ENCODE measurements at places on chromosomes 16 and 17.
A peak's percentile ranks its signal among the peaks of the same experiment; 100 is the strongest.

DNA sequence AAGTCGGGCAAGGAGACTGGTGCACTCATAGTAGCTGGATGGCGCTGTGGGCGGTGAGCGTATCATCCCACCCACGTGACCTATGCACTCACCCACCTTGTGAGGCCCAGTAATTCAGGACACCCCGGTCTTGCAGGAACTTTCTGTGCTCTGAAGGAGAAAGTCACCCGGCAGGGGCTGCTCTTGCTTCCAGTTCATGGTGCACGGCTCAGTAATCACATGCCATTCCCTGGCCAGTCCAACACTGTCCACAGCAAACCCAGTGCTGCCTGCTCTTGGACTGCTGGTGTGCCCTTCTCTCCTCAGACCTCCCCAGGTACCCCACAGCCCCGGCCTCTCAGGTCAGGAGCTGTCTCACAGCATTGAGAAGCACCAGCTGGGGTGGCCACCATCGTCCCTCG is 16.4 kb upstream of the RHBDF2 start:
- no peak for DNase-seq

DNA sequence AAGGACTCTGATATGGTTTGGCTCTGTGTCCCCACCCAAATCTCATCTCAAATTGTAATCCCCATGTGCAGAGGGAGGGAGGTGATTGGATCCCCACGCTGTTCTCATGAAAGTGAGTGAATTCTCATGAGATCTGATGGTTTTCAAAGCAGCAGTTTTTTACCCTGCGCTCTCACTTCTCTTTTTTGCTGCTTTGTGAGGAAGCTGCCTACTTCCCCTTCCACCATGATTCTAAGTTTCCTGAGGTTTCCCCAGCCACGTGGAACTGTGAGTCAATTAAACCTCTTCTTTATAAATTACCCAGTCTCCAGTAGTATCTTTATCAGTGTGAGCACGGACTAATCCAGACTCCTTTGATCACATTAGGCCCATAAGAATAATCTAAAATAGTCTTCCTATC is 719.7 kb upstream of the CDH8 start:
- no peak for DNase-seq

DNA sequence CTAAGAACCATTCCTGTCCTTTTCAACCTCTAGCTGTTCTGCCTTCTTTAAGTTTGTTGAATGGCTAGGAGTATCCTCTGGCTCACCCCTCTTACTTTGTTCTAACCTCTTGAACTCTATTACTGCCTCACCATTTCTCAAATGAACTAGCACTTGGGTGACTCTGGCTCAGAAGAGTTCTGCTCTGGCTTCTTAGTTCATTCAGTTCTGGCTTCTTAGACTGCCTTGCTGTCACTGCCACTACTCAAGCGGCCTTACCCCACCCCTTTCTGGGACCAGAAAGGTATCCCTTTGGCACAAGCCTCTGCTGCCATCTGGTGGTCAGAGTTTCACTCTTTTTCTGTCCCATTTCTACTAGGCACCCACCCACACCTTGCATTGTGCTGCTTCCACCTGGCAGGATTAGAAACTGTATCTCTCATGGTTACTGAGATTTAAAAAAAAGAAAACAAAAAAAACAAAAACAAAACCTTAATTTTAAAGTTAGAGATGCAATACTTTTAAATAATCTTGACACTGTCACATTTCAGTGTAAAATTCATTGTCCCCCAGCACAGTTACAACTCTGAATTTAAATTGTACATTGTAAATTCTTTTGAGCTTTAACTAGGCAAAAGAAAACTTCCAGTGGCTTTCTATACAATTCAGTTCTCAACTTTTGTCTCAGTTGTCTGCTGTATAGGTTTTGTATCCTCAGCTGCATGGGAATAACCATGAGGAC is 6.9 kb upstream of the ABCA10 start:
- peak; percentile 94 for DNase-seq

DNA sequence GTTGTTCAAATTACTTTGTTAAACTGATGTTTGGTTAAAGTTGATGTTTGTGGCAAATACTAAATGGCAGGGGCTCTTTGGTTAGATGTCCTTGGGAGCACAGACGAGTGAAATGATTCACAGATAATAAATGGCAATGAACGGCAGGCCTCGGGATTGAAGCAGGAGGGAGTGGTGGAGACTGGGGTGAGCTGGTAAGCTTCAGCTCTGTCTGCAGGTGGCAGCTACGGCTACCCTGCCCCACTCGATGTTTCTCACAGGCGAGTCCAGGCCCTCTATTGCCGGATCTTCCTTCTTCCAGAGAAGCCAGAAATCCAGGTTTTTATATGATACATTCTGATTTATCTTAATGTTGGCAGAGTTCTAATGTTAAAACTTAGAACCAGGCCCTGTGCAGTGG is 144.8 kb upstream of the CACNG5 start:
- DNase-seq = no peak

DNA sequence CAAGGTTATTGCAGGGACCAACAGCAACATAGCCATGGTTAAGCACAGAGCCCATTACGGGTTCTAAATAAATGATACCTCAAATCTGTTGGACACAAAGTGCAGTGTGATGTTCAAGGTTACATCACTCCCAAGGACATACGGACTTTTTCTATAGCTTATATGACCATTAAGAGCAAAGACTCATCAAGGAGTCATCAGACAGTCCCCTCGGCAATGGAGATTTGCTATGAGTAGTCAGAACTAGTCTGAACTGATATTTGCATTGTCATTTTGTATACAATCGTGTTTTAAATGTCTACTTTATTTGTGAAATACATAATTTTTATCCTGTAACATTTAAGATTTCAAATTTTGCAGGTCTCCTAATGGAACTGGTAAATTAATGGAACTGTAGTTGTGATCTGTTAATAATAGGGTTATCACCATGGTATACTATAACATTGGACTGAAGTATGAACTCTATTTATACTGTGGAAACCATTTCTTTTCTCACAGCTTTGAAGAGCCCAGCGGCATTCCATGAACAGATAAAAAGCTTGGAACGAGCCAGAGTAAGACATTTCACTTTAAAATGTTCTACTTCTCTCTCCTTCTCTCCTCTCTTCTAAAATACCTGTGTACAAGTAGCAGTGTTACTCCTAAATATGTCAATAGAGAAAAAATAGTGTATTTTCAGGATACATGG is 140.9 kb downstream of the MRTFB start:
- no peak for DNase-seq

DNA sequence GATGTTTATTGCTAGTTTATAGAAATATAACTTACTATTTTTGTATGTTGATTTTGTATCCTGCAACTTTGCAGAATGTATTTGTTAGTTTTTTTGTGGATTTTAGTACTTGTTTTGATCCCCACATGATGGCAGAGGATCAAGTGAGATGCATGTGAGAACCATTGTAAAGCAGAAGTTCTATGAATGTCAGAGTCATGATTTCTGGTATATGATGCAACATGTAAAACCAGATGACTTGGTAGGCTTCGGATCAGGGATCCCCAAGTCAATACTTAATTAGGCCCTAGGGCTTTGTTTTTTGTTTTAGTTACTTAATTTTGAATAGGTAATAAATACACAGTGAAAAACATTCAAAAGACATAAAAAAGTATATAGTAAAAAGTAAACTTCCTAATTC is 45.8 kb downstream of the ESRP2 start:
- DNase-seq = no peak

GRCh38 chr17:66549311-66549704 is 246.9 kb downstream of the PRKCA start:
- DNase-seq = no peak

DNA sequence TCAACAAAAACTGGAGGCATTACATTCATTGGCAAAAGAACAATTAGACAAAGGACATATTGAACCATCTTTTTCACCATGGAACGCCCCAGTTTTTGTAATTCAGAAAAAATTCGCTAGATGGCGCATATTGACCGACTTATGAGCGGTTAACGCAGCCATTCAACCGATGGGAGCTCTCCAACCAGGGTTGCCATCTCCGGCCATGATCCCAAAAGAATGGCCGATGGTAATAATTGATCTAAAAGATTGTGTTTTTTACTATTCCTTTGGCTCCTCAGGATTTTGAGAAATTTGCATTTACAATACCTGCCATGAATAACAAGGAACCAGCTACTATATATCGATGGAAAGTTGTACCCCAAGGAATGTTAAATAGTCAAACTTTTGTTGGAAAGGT is 21.4 kb downstream of the ALOX15B start:
- DNase-seq = peak; percentile 83

GRCh38 chr16:70651524-70651923 is 5.2 kb downstream of the IL34 start:
- DNase-seq = no peak

GRCh38 chr16:71807905-71808592 is 585 bp downstream of the AP1G1 start:
- no peak for DNase-seq

DNA sequence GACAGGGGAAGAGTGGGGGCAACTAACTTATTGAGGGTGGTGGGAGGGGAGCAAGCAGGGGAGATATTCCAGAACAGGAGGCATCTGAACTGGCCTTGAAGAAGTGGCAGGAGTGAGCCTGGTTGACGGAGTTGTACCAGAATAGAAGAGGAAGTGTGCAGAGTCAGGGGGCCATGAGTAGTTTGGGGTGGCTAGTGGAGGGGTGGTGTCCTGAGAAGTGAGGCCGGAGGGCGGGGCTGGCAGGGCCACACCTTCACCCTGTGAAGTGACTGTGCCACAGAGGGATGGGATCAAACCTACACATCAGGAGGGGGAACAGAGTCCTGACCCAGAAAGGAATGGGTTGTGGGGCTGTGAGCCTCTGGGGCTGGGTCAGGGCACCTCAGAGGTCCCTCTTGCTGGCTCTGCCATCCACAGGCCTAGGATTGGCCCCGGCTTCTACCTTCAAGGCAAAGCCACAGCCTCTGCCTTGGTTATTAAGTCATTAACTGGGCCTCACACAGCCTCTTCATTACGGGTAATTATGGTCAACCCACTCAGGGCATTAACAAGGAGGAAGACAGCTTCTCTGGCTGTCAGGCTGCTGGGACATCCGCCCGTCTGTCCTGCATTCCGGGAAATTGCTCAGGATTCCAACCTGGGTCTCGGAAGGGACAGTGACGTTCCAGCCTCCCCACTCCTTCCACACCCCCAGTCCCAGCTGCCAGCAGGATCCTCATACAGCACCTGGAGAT is 12.7 kb downstream of the SPNS2 start:
- no peak for DNase-seq

DNA sequence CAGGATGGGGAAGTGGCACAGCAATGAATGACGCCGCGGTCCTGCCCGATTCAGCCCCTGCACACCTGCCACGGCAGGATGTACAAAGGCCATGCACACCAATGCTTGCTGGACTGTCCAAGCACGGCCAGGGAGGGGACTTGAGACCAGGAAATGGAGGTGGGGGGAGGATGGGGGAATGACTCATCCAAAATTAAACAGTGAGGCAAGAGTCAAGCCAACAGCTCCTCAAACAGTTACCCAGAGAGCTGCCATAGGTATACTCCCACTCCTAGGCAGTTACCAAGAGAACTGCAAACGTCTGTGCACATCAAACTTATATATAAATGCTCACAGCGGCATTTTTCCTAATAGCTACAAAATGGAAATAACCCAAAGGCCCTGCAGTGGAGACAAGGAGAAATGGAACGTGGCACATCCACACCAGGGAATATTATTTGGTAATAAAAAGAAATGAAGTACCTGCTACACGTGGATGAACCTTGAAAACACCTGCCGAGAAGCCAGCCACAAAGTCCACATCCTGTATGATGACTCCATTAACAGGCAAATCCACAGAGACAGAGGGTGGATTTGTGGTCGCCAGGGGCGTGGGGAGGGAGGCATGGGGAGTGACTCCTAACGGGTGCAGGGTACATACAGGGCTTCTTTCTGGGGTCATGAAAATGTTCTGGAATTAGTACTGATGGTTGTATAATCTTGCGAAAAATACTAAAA is 54.1 kb downstream of the VAC14 start:
- DNase-seq = peak; percentile 32

DNA sequence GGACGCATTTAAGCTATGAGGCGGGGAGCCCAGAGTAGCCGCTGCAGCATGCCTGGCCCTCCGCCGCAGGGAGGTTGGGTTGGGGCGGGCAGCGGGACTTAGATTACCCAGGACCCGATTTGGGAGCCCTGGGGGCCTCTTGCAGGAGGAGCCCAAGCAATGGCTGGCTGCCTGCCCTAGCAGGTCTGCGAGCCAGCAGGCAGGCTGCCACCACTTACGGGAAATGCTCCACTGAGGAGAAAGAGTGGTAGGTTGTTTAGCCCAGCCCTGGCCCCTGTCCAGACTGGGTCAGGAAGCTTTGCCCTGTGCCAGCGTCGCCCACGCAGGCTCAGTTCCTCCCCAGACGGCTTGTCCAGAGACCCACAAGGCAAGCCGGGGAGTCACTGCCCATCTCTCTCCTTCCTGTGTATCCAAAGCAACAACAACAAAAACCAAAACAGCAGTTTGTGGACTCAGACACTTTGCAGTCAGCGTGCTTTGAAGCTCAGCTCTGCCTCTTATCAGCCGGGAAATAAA is 10.3 kb upstream of the TVP23A start:
- no peak for DNase-seq

DNA sequence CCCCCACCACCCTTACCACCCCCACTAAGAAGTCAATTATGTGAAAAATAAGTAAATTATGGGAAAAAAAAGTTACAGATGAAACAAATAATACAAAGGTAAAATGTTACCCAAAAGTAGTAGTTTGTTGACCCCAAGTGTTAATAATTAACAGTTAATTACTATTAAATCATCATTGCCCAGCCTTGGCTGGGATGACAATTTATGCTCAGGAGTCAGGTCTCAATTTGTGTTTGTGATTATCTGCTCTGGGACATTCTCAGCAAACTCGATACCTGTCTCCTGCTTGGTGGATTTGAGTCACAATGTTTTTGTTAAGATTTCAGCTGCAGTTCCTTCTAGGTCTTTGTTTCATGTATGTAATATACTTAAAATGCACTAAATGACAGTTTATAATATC is 172.3 kb upstream of the IRX3 start:
- no peak for DNase-seq

DNA sequence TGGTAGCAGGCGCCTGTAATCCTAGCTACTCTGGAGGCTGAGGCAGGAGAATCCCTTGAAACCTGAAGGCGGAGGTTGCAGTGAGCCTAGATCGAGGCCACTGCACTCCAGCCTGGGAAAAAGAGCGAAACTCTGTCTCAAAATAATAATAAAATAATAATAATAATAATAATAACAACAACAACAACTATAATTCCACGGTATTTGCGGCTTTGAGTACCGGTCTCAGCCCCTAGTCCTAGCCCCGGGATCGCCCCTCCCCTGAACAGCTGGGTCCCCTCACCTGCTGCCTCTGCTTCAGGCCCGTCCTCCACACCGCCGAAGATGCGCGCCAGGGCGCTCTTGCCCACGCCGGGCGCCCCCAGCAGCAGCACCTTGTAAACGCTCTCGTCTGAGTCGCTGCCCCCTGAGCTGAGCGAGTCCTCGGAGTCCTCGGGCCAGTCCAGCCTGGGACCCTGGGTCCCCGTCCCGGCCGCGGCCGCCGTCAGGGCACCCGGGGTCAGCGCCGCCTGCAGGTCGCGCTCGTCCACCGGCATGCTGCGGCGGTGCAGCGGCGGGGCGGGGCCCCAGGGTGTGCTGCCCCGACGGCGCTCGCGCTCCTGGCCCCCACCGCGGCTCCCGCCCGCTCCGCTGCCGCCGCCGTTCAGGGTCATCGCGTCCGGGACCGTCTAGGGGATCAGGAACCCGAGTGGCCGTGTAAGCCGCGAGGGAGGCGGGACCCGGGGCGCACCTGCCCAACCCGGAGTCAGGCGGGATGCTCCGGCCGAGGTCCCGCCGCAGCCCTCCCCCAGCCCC is 611 bp downstream of the RRAD start:
- no peak for DNase-seq

All from A673 (cell line).